CD4-positive, alpha-beta T cell treated with Interleukin-2 at 100 ng/mL for 4 hours (primary cell): ENCODE measurements at places on chromosomes 5 and 9.

GRCh38 chr5:135103575-135103853 is 69.5 kb upstream of the PITX1 start:
- no peak for DNase-seq

- no peak for DNase-seq
Observed at GRCh38 chr9:119810645-119811429, 441.6 kb upstream of the BRINP1 start.

DNA sequence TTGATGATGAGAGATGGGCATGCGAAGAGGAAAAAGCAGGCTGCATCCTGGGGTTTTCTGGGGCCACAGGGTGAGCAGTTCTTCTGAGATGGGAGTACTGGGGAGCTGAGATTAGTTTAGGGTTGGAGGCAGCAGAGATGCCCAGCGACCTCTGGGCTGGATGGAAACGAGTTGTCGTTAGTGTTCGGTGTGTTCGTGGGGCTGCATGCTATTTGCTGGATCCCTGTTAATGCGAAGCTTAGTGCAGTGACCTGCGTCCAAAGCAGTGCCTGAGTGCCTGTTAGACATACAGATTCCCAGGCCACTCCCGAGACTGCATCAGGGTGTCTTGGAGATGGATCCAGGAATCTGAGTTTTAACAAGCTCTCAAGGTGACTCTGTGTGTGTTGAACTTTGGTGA is 201.3 kb downstream of the CACNA1B start:
- no peak for DNase-seq

GRCh38 chr5:173970878-173971650 is 17.9 kb upstream of the C5orf47 start:
- no peak for DNase-seq

GRCh38 chr9:121631978-121632418 is 19.4 kb upstream of the DAB2IP start:
- no peak for DNase-seq
